NCI-H1092 treated with DMSO at 0.1 percent for 48 hours (cell line): ENCODE measurements at places on chromosomes 4 and X.

DNA sequence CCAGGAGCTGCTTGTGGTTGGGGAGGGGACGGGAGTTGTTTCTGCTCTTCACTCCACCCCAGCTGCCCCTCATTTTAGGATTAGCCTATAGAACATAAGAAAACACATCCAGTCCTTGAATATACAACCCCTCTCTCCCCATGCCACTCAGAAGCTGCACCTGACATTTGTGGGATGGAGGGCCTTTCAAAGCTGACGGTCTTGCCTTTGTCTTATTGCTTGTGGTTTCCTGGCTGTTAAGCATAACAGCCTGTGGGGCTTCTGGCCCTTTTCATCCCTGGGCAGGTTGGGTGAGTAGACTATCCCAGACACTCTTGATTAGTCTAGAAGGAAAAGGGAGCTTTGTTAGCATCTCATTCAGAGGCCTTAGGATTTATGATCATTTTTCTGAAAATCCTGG lies 407.6 kb upstream of the BOD1L1 start:
- DNase-seq, result no peak

- DNase-seq, result no peak
These were observed 27.3 kb upstream of the GPRASP2 start for GRCh38 chrX:102684772-102685520.

GRCh38 chr4:13783800-13784411 lies 156.4 kb upstream of the BOD1L1 start:
- no peak for DNase-seq

DNA sequence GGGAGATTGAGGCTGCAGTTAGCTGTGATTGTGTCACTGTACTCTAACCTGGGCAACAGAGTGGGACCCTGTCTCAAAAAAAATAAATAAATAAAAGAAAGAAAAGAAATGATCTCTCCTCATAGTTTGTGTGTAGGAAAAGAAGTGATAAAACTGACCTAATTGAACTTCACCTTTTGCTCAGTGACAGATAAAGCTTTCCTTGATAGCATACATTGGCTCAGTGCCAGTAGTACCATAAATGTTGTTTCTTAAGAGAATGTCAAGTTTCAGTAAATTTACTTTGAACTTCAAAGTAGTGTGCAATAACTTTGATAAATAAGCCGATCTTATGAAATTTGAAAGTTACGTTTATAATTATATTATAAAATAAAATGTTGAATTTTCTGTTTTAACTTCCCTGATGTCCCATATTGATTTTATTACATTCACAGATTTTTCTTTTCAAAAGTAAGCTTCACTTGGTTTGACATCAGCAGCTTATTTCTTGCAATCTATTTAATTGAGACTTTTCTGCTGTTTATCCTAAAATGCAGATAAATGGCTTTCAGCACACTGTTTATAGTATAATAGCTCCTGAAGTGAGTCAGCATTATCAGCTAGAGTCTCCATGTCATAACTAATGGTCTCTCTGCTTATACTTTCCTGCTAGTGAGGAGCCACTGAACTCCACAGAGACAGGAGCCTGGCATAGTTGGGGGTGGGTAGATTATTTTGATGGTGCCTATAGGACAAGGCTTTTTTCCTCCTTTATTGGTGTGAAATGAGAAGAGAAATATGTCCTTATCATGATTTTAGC lies 330.1 kb downstream of the BMPR1B start:
- DNase-seq, result no peak

GRCh38 chrX:108198420-108198819 lies 106.8 kb downstream of the ATG4A start:
- DNase-seq, result no peak

GRCh38 chr4:74447636-74448233 lies 2.8 kb downstream of the AREG start:
- no peak for DNase-seq

DNA sequence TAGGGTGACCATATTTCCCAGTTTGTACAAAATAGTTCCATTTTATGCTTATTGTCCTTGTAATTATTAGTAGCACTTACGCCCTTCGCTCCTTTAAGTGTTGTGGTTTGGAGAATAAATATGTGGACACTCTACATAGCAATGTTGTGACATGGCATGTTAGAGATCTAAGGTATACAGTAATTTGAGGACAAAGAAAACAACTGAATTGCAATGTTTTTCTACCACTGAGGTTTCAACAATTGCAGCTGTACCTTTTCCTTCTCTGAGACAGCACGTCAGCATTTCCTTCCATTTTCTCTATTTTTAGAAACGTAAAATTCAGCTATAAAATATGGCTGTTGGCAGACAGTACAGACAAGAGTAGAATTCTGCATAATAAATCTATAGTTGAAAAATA lies 323.1 kb downstream of the MAPK10 start:
- DNase-seq, result no peak

- DNase-seq, result no peak
These were observed 153.6 kb downstream of the SOWAHB start for GRCh38 chr4:76744241-76744921.

DNA sequence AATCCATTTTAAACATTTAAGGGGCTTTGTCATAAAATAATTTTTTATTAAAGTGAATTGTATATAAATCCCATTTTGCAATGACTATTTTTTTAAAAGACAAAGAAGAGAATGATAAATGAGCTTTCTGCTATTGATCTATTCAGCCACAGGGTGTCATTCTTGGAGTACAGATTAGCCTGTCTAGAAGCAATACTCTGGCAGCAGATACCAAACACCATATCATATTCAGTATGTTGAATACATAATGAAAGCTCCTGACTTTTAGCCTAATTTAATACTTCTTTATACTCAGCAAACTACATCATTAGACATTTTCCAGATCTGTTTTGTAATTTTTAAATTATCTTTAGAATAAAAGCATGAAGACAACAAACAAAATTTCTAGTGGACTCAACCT lies 496.3 kb downstream of the PDGFC start:
- peak; percentile 59 for DNase-seq

- no peak for DNase-seq
These were observed 3.3 kb upstream of the BBS7 start for GRCh38 chr4:121873604-121874003.

- DNase-seq, result no peak
These were observed 943.1 kb downstream of the ARAP2 start for GRCh38 chr4:35300996-35301774.

GRCh38 chrX:116267511-116268040 lies 97.0 kb downstream of the AGTR2 start:
- DNase-seq, result no peak

- DNase-seq, result peak; percentile 34
These were observed at the start of gene ZIC3 for GRCh38 chrX:137565921-137566745. TSS of gene ZIC3 (plus strand) at chrX:137566127. CDS start at chrX:137566692, 565 bp downstream.

DNA sequence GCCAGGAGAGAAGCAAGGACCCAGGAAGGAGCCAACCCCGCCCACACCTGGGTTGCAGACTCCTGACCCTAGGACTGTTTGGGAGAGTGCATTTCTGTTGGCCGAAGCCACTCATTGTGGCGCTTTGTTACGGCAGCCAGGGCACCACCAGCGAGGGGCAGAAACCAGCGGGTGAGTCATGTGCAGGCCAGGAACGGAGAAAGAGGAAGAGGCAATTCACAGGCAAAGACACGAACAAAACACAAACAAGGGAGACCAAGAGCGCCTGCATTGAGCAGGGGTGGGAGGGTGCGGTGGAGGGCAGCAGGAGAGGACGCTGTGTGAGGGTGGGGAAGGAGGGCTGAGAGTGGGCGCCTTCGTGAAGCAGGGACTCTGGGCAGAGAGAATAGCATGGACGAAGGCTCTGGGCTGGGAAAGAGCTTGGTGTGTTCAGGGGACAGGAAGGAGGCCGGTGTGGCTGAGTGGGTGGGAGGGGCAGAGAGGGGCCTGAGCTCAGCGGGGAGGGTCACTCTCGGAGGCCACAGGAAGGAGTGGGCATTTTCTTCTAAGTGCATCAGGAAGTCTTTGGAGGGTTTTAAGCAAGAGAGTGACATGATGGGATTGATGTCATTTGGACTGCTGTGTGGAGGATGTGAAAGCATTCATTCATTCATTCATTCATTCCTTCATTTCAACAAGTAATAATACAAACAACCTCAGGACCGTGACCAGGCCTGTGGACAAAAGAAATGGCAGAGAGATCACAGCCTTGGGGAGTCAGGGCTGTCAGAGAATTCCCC lies 12.2 kb upstream of the WFS1 start:
- no peak for DNase-seq

DNA sequence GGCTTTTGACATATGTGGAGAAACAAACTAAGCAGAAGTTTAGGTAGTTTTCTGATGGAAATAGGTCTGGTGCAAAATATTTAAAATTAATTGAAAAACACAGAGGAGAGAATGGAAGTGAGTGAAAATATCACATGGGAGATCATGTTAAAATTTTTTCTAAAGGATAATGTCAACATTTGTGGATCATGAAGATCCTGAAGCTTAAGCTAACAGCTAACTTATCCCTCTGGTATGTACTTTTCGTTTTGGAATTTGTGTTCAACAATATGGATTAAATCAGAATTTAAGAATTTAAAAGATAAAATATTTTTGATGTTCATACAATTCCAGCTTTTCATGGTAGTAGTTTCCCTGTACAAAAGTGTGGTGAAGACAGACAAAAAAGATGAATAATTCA lies 572.8 kb upstream of the FAM241A start:
- no peak for DNase-seq

DNA sequence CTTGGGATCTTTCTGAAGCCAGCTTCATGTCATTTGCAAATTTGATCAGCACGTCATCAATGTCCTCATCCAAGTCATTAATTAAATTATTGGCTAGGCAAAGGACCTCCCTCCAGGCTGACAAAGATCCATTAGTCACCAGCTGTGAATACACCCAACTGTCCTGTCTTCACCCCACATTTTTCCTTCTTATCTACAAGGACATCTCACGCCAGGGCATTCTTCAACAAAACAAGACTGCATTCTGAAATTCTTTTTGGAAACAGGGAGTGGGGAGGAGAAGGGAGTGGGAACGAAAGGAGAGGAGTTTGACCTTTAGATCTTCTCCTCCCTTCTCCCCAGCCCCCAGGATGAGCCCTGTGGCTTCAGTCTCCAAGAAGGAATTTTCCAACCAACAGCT lies 32.7 kb downstream of the NLGN3 start:
- no peak for DNase-seq

DNA sequence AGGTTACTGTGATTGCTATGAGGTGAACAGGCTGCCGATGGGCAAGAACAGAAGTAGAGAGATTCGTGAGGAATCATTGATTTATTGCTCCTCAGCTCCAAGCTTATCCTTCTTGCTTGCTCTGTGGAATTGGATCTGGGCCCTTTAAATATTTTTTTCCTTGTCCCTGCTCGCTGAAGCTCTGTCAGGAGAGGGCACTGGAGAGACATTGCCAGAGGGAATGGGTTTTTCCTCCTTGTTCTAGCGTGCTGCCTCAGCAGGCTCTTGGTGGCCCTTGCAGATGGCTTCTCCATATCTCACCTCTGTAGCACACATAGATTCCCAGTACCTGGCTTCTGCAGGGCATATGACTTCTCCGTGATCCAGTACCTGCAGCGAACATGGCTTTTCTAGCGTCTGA lies 67.4 kb downstream of the CNGA2 start:
- DNase-seq, result no peak

GRCh38 chr4:7425591-7426468 lies 8.9 kb downstream of the PSAPL1 start:
- no peak for DNase-seq

DNA sequence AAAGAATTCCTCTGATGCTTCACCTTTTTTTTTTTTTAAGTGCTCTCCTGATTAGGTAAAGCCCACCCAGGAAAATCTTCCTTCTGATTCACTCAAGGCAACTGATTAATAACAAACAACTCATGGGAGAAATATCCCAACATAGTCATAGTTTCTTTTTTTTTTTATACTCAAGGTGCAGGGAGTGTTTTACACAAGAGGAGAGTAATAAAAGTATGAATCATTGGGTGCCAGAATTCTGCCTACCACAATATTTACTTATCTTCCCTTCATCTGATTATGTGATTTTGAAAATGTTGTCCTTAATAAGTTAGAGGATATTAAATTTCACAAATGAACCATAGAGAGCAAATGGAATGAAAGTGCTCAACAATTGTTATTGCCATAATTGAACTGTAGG lies 329.9 kb downstream of the TECRL start:
- DNase-seq, result no peak

DNA sequence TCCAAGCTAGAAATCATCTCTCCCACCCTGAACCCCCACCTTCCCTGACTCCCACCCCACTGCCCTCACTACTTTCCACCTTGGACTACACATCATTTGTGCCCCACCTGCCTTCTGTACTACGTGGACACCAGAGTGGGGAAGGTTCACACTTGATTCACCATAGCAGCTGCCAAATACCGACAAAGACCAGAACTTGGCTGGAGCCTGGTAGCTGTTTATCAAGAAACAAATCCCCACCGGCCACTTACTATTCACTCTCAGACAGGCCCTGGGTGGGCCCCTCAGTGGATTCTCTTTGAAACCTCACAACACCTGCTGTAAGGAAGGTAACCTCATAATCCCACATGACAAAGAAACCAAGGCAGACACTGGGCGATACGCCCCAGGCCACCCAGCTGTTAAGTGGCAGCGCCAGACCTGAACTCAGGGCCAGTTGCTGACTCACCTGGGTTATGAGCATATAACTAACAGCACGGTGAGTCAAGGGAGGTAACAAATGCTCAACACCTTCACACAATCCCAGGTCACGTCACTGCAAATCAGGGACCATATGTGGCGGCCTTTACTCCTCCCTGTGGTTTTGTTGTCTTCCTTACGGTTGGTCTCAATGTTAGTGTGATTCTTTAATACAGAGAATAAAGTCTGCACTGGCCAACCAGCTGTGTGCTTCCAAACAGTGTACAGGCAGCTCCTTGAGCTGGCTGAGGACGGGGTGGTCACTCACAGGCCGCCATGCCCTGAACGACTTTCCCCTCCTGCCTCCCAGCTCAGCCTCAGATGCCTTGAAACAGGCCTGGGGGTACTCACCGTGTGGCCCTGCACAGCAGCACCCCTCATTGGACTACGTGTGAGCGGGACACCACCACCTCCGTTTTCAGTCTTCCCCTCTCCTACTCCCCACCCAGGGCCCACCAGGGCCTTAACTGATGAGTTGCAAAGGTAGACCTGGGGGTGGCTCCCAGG lies 7.5 kb downstream of the WDR1 start:
- no peak for DNase-seq

DNA sequence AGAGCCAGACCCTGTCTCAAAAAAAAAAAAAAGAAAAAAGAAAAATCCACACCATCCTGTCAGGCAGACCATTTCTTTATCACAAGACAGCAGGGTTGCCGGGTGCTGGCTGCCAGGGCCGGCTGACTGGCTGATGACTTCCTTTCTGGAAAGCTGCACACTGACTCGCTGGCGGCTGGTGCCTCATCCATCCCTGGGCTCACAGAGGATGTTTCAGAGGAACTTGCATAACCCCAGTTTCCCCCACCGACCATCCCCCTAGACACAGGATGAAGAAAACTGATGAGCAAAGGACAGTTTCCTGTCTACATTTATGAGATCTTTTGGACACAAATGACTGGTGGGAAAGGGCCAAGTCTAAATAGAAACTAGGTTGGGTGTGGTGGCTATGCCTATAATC lies 14.1 kb downstream of the HPSE start:
- no peak for DNase-seq

GRCh38 chrX:141619336-141619735 lies 29.8 kb downstream of the SPANXA2 start:
- no peak for DNase-seq
